Left lung (tissue), 14 donors: ENCODE measurements at places on chromosomes 13 and 19. TPM values are rescaled to one million over a fixed set of nuclear protein-coding genes. Genes with fewer than 3 reads are reported as not detected.

DNA sequence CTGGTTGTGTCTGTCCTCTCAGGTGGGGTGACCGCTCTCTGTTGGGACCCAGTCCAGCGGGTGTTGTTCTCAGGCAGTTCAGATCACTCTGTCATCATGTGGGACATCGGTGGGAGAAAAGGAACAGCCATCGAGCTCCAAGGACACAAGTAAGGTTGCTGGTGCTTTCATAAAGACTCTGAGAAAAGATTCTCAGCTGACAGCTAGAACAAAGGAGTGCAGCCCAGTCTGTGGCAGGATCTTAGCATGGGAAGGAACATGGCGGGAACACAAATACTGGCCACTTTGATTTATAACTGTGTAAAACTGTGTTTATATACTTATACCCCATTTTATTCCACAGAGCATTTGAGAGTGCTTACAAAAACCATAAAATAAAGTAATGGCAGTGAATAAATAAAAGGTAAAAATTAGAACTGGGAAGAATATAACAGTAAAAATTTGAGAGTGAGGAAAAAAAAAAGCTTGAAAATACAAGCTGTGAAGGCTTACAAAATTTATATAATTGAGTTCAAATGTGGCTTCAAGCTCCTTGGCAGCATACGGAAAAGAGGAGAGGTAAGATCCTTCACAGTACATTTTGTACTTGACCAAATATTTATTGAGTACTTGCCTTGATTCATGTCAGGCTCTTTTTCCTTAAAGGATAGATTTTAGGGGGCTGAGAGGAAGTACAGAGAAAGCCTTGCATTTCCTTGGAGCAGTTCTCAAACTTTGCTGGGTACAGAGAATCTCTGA lies 64.8 kb downstream of the DHRS12 start:
- no peak for DNase-seq

IZUMO1 gene
- 1.5 TPM for total RNA-seq

- DNase-seq: no peak
These were observed 22.3 kb downstream of the CRYL1 start for GRCh38 chr13:20503088-20504083.

PRR19 gene
- 1.1 TPM for total RNA-seq

- DNase-seq: no peak
These were observed 126.7 kb downstream of the MAB21L1 start for GRCh38 chr13:35349673-35350278.

C5AR1 gene
- 110 TPM for total RNA-seq

GRCh38 chr19:11142528-11143171 lies 12.9 kb downstream of the SPC24 start:
- peak; percentile 96 for DNase-seq

GRCh38 chr19:46147791-46148288 lies at the start of gene IGFL2:
IGFL2 (plus strand) TSS chr19:46148238; CDS start chr19:46148279, 41 bp downstream.
- DNase-seq: no peak

DNA sequence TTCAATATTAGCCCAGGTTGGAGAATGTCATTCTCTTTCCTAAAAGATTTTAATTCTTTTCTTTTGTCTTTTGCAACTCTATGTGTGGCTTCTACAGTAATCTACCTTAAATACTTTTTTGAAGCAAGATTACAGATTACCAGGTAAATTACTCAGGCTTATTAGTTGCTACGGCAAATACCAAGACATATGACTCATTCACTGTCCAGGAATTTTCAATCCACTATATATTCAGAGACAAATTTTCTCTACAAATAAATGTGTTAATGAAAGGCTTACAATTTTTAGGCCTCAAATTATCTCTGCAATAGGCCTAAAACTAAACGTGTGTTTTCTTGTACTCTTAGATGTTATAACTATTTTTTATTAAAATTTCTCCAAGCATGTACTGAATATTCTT lies 631.3 kb downstream of the DIAPH3 start:
- no peak for DNase-seq

- DNase-seq: no peak
These were observed 350.0 kb downstream of the DCT start for GRCh38 chr13:94129490-94129894.

PSG1 gene
- not detected for total RNA-seq

DNA sequence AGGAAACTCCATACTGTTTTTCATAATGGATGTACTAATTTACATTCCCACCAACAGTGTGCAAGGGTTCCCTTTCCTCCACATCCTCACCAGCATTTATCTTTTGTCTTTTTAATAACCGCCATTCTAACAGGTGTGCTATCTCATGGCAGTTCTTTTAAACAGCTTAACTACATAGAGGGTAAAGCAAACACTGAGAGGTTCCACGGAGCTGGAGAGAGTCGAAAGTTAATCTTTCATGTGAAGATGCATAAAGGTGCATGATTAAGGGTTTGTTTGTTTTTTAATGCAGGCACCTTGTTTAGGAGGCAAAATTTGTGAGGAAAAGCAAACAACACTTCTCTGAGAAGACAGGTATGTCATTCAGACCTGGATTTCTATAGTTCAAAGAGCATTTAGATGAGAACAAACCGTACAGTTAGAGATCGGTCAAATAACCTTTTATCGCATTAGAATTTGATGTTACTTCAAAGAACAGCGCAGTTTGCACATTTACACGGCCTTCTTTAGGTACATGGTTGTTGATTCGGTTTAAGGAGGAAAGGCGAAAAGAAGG lies 193.9 kb downstream of the RBM26 start:
- DNase-seq: no peak

GRCh38 chr13:108813587-108814170 lies 184.3 kb downstream of the MYO16 start:
- no peak for DNase-seq

- DNase-seq: no peak
These were observed 111.0 kb upstream of the KL start for GRCh38 chr13:32905063-32905863.

DNA sequence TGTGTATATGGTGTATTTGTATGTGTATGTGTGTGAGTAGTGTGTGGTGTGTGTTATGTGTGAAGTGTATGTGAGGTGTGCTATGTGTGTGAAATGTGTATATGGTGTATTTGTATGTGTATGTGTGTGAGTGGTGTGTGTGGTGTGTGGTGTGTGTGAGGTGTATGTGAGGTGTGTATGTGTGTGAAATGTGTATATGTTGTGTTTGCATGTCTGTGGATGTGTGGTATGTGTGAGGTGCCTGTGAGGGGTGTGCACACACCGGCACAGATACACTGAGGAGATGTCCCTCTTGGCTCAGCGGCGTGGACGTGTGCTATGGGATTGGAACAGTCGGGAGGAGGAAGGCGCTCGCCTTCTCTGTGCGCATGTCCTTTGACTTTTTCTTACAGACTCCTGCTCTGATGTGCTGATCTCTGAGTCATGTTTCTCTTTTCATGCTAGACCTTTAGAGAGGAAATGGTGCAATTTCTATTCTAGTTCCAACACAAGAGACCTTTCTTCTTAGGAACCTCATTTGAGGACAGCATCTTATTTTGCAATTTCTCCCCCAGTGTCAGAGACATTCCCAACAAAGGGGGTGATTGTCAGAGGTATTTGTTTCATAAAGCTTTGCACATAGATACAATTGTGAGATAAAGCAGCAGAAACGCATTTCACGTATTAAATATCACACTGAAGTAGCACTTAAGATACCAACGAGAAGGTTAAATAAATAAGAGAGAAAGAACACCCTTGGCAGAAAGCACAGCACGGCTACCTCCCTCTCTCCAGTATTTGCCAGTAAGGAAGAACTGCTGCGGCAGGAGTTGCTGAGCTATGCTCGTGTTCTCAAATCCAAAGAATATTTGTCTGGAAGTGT lies 11.3 kb upstream of the TNFRSF19 start:
- peak; percentile 49 for DNase-seq

ODAD3 gene
- 0.55 TPM for total RNA-seq

MAG gene
- not detected for total RNA-seq
